ENCODE measurements at places on chromosomes 4 and X.

- no peak for DNase-seq
Measured at GRCh38 chr4:148192526-148192925, 249.7 kb downstream of the NR3C2 start.

DNA sequence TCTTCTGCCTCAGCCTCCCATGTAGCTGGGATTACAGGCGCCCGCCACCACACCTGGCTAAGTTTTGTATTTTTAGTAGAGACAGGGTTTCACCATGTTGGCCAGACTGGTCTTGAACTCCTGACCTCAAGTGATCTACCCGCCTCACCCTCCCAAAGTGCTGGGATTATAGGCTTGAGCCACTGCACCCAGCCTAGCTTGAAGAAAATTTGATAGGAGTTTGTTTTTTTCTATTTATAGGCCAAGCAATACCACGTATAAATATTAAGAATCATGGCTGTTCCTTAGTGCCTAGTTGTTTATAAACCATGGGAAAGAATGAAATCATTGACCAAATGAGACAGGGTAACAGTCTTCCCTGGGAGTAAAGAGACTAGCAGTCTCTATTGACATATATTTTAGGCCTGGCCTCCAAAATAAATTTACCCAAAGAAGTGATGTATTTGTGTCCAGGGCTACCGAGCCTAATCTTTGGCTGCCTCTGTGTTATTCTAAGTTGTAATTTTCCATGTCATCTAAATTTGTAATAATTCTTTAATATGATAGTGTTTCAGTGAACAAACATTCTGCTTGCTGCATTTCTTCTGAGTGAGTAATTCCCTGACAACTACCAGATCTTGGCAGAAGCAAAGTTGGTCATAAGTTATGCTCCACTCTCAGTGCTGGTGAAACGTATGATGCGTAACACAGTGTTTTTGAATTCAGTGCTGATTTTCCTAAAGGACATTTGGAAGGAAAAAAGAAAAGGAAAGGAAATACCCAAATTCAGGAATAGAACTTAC is 10.3 kb downstream of the PKD2 start:
- no peak for DNase-seq

DNA sequence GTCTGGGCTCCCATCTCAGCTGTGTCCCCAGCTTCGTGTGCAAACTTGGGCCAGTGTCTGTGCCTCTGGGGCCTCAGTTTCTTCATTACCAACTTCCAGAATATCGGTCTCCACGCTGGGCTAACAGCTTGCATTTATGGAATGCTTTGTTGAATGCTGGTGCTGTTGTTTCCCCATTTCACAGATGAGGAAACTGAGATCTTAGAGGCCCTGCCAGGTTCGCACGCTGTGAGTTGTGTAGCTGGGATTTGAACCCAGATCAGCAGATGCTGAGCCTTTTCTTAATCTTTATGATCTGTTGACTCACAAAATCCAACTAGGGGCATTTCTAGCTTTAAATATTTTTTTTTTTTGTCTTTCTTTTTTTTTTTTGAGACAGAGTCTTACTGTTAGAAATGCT is 101.5 kb upstream of the STX18 start:
- DNase-seq, result no peak

DNA sequence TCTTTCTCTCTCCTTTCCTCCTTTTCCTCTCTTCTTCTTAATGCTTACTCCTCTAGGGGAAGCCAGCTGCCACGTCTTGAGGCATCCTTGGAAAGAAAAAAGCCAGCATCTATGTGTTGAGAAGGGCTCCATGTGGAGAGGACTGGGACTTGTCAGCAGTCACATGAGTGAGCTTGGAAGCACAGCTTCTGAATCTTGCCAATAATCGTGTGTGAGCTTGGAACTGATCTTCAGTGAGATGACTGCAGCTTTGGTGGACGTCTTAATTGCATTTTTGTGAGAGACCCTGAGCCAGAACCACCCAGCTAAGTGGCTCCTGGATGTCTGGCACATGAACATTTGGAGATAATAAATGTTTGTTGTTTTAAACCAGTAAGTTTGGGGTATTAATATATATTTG is 371.7 kb downstream of the SLITRK2 start:
- no peak for DNase-seq

DNA sequence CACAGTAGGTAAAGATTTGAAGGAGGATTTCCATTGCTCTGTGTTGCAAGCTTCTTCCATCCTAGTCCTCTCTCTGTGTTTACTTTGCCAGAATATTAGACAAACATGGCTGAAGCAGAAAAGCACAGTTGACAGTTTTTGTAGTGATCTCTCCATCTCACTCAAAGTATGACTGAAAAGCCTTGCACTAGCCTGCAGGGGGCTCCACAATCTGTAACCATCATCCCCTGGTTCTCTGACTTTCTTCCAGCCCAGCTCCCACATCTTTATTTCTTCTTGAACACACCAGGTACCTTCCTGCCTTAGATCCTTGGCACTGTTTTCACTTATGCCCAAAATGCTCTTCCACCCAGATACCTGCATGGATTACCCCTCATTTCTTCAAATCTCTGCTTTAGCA is 34.1 kb upstream of the HHIP start:
- no peak for DNase-seq

GRCh38 chr4:71828470-71828869 is 44.6 kb upstream of the GC start:
- DNase-seq, result no peak

All from cortex of kidney (tissue), 1 donor.